ENCODE measurements at places on chromosomes 5 and 9. TPM values are rescaled to one million over a fixed set of nuclear protein-coding genes. Genes with fewer than 3 reads are reported as not detected.

The SHROOM1 gene
- 4.3 TPM for total RNA-seq

The UNC13B gene
- total RNA-seq = 52.1 TPM

DNA sequence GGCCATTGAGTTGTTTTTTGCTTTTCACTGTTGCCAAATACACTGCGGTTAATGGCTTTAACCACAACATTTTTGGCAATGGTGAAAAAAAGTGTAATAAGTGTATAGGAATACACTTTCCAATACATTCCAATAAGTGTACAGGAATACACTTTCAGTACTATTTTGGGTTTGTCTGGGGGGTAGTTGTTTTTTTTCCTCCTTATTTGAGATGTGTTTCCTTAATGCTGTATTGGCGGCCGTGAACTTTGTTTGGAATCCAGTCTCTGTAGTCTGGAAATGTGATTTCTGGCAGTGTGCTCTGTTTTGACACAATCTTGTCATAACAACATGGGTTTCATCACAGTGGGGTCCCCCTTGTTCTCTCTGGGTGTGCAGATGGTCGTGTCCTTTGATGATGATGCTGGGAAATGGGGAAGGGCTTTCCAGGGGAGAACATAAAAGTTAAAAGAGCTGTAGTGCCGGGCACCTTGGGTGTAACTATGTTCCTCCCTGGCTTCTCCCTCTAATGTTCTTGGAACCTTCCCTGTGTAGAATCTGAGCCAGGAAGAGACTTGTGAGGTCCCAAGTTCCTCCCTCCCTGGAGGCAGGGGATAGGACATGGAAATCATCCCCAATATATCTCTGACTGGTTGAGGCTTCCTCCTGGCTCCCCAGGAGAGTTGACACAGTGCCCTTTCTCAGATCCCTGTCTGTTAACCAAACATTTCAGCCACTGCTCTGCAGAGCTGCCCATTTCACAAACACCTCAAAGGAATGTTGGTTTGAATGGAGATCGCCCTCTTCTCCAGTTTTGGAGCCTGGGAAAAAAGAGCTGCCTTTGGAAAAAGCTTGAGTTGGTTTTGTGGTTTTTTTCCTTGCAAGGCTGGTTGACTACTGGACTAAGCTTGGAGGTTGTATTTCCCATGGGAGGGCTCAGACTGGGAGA, 44.8 kb downstream of the RCL1 start:
- DNase-seq = no peak

- no peak for DNase-seq
These were observed 671 bp downstream of the RGS14 start for GRCh38 chr5:177358370-177358819.

DNA sequence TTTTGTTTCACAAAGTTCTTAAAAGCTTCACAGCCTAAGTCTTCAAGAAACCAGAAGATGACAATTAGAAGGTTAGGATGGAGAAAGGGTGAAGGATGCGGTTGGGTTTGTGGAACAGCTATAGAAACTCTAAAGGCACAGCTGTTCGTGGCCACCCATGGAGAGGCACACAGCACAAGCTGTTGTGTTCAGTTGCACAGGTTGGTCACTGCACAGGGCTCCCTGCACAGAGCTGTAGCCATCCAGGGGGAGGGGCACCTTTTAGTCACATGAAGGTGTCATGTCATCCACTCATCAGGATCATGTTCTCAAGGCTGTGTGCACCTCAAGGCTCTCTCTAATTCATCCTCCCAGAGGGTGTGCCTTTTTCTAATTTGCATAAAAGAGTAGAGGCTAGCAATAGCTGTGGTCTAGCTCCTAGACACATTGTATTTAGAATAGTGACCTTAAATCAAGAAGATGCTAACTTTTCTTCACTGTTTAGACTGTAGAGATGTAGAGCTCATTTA, 5.0 kb upstream of the RASGRF2 start:
- no peak for DNase-seq

GRCh38 chr9:97873882-97874281, 20.9 kb downstream of the FOXE1 start:
- DNase-seq = no peak

- DNase-seq = peak; percentile 55
These were observed 10.1 kb downstream of the TMEM252 start for GRCh38 chr9:68530618-68531017.

GRCh38 chr9:108049026-108049607, 559.5 kb upstream of the KLF4 start:
- DNase-seq = no peak

- DNase-seq = no peak
These were observed 113.0 kb upstream of the PCA3 start for GRCh38 chr9:76651119-76651705.

DNA sequence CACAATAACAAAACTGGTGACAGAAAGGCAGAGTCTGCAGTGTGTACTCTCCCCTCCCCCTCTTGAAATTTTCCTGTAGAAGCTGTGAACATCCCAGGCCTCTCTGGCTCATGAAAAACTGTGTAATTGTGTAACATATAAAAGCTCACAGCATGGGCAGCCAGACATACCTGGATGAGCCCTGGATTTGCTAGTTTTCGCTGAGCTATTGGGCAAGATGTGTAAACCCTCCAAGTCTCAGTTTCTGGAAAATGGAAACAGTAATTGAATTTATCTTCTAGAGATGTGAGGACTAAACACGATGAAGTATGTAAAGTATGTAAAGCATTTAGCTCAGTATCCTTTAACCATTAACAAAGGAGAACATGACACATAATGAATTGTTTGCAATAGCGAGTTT, 143.2 kb upstream of the ANKH start:
- no peak for DNase-seq

DNA sequence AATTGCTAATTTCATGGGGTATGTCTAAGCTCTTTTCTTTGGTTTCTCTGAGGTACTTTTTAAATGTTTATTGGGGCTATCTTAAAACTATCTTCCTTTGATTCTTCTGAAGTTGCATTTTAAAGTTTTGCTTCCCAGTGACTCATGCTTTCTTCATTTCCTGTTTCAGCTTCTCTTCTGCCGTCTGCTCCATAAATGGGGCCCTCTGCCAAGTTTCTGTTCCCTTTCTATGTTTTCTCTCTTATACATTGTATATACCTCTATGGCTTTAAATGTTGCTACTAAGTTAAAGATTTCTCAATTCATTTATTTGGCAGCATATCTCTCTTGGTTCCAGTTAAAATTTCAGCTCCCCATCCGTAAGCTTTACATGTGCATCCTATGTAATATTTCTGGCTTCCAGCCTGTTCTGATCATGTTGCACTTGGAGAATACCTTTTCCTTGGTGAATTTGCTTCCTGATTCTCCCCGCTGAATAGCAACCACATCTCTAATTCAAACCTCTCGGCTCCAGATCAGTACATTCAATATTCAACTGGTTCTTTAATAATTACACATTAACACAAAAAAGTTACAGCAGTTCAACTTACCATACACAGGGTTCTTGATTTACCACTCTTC, 125.3 kb downstream of the ST8SIA4 start:
- no peak for DNase-seq
